ENCODE measurements at places on chromosomes 7 and 10.

- DNase-seq = no peak
Measured at GRCh38 chr10:90925079-90926029, 4.5 kb upstream of the ANKRD1 start.

DNA sequence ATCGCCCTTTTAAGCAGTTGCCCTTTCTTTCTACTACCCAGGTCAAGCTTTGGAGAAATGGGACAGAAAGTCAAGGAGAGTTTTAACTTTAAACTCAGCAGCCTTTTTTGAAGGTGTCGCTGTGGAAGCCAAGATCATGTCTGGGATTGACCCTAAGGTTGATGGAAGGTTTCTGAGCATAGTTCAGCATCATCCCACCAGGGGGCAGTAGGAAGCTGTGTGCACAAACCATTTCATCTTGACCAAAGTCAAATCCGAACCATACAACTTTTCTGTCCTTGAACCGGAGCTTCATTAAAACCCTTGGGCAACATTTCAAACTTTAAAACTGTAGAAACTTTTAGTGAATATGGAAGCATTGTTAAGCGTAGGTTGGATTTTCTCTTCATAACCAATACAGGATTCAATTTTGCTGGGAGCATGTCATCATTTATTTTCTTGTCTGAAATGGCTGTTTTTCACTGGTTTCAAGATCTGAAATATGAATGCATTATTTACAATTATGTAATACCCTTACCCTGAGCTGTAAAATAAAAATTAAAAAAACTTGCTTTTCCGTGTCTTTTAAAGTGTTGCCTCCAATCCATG lies 214.4 kb upstream of the KIAA1217 start:
- peak; percentile 74 for DNase-seq

DNA sequence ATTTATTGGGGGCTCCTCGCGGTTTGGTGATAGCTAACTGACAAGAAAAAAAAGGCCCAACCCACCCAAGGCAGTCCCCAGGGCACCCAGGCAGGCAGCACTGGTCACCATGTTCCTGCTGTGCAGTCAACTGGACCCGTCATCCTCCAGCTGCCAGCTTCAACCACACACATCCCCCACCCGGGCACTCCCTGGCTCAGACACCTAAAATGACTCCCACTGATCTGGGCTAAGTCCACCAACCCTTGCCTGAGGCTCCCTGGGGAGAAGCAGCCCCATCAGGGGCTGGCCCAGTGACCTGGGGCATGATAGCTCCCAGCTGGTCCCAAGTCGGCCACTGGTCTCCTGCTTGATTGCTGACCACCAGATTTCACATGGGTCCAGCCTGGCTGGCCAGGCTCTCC lies 161.8 kb downstream of the NRF1 start:
- DNase-seq = no peak

DNA sequence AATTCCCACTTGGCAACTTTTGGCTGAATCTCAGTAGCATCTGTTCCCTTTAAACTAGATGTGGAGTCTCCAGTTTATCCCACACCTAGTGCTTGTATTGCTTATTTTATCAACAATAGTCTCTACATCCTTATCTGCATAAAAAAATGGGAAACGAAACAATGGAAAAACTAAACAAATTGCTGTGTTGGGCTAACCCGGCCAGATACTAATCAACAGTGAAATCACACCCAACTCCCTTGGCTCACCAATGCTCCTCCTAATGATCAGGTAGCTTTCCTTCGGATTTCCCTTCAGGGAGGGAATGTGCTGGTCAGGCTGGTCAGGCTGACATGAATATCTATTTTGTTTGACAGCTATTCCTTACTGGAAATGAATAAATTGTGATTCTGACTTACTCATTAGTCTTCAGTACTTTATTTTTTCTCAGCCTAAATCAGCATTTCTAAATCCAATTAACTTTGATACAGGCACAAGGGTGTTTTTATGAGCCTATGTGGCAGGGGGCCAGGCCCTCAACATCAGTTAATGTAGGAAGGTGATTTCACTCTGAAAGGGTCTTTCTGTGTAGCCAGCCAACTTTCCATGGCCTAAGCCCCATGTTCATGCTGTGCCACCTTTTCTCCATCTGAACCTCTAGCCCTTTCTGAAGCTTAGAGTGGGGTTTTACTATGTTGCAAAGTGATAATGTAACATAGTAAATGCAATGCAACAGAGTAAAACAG lies 170.5 kb upstream of the NPSR1 start:
- no peak for DNase-seq

GRCh38 chr7:144548556-144548955 lies 145.1 kb upstream of the NOBOX start:
- no peak for DNase-seq

GRCh38 chr7:77320714-77321113 lies 95.4 kb downstream of the GSAP start:
- DNase-seq = no peak

- no peak for DNase-seq
Measured at GRCh38 chr7:123327661-123328060, 127.9 kb upstream of the SLC13A1 start.

DNA sequence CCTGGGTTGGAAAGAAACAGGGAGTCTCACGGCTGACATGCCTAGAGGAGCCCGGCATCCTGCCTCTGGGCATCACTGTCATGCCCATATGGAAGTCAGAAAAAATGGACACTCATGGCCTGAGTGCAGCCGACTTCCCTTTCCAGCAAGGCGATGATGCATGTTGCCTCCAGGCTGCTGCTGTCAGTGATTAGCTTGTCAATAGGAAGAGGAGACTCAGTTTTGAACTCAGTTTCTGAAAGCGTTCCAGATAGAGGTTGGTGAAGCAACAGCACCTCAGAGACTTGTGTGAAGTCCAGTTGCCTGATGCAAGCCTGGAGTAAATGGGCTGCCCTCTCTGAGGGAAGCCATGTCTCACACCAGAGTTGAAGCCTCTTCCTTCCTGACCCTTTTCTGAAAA lies 148.4 kb downstream of the TPST1 start:
- DNase-seq = no peak

GRCh38 chr10:122486406-122487080 lies 25.2 kb downstream of the HTRA1 start:
- DNase-seq = no peak

GRCh38 chr10:60029475-60029874 lies 123.1 kb upstream of the CCDC6 start:
- DNase-seq = no peak

- no peak for DNase-seq
Measured at GRCh38 chr10:12455766-12456165, 106.4 kb downstream of the CAMK1D start.

GRCh38 chr7:79258826-79259225 lies 194.6 kb downstream of the MAGI2 start:
- DNase-seq = no peak

DNA sequence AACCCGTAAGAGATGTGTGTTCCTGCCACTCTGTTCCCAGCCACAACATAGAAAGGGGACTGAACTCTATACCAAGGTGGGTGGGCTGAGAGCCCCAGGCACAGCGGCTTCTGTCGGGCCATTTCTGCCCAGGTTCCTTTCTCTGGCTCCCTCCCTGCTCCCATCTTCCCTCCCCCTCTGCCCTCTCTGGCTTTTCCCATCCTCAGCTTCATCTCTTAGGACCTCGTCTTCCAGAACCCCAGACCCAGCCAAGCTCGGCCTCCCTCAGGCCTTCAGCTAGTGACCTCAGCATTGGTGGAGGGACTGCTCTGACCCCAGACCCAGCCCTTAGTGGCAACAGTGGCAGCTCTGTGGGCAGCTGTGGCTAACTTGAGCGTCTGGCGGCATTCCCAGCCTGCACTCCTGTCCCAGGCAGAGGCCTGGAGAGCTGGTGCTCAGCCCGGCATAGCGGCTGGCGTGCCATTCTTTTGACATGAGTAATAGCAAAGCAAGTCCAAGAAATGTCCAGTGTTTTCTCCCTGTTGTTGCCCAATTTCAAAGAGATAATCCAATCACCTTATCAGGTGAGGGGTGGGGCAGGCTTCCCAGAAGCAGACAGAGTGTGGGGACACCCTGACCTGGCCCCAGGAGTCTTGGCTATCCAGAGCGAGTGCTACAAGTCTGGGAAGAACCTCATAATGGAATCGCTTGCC lies 15.9 kb downstream of the PTPRE start:
- peak; percentile 65 for DNase-seq

GRCh38 chr10:124688386-124688785 lies 55.8 kb downstream of the FAM53B start:
- DNase-seq = no peak

GRCh38 chr10:88090568-88091214 lies 227.3 kb downstream of the PTEN start:
- no peak for DNase-seq

DNA sequence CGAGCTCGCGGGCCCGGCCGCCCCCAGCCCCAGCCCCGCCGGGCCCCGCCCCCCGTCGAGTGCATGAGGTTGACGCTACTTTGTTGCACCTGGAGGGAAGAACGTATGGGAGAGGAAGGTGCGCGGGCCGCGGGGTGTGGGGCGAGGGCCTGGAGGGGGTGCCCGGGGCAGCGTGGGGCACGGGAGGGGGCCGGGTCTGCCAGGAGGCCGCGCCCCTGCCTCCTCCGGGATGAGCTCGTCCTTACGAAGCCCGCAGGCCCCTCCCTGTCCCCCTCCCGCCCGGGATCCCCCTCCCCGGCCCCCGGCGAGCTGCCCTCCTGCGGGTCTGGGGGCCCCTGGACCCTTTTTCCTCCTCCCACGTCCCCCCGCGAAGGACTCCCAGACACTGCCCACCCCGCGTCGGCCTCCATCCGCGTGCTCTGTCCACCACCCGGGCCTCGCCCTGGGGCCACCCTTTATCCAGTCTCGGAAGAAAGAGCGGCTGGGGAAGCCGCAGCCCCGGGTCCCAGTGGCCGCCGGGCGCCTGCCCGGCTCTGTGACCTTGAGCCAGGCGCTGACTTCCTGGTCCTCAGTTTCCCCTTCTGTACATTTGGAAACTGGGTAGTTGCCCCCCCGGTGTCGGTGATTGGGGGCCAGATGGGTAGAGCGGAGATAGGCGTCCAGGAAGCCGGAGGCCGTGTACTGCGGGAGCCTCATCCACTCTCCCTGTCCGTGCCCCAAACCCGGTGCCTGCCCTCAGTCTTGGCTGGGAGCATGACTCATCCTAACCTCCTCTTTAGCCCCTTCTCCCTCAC lies 521 bp downstream of the LIMK1 start:
- no peak for DNase-seq

- DNase-seq = peak; percentile 83
Measured at GRCh38 chr7:74479961-74480829, 26.5 kb downstream of the GTF2IRD1 start.

DNA sequence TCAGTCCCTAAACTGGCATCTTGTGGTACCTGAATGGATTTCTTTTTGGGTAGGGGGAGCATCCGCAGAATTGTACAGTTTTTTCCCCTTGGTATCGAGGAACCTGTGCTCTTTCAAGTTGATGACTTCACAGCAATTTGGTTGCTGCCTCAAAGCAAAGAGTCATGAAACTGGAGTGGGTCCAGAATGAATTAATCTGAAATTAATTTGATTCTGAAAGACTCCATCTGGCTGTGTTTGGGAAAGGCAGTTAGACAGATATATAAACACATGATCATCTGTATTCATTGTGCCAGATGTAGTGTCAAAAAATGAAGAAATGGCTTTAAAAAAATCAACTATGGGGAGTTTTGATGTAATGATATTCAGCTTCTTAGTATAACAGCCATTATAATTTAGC lies 136.1 kb downstream of the CELF2 start:
- no peak for DNase-seq

DNA sequence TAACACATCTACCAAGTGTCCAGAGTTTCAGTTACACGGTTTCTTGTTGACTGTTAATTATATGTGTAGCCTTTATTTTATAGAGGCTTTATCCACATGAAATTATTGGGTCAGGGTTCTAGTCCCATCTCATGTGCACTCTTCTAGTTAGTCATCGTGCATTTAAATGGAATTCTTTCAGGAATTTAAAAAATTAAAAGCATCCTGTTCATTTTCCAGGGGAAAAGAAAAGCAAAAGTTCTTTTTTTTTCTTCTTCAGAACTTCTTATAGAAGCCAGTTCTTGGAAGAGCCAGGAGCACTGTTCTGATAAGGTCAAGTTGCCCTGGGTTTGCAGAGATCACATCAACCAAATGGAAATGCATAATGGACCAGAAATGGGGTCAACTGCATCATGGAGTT lies 324.7 kb downstream of the INHBA start:
- no peak for DNase-seq

GRCh38 chr7:88485821-88486220 lies 179.1 kb upstream of the STEAP4 start:
- peak; percentile 26 for DNase-seq

DNA sequence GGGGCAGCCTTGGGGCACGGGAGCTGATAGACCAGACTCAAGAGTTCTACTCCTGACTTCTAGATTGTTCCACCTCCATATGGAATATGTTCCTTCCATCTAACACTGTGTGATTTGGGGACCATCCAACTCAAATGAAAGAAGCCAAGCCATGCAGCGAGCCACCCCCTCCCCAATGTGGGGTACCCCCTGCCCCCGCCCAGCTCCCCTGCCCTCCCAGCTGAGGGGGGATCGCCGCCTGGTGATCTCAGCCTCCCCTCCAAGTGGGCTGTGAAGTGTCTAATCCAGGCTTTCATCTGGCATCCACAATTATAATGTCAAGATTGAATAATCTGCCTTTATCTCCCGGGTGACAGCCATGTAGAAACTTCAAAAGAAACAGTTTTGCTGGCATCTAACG lies 246.1 kb downstream of the RPS24 start:
- no peak for DNase-seq

- no peak for DNase-seq
Measured at GRCh38 chr10:119536508-119537025, 6.0 kb downstream of the RGS10 start.

GRCh38 chr10:58637352-58637751 lies 124.7 kb downstream of the BICC1 start:
- DNase-seq = no peak

DNA sequence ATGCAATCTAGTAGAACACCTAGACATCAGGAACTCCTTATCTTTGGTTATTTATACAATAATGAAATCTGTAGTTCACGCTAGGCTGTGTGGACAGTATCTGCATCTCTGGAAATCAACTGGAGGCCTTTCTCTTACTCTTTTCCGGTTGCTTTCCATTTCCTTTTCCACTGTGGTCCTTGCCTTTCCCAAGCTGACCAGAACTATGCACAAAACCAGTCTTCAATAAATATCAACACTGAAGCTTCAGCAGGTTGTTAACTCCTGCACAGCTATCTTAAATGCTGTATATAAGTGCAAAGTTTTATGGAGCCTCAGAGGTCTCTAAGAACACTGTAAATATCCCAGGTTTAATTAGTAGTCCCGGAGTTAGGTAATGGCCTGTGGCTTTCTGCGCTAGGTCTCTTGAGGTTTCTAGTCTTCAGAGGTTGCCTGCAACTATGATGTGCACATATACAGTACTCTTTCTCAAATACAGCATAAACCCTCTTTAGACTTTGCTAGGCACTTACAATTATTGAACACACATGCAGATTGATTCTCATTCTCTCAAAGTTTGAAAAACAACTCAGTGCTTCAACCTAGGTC lies 2.4 kb downstream of the KLLN start:
- no peak for DNase-seq

DNA sequence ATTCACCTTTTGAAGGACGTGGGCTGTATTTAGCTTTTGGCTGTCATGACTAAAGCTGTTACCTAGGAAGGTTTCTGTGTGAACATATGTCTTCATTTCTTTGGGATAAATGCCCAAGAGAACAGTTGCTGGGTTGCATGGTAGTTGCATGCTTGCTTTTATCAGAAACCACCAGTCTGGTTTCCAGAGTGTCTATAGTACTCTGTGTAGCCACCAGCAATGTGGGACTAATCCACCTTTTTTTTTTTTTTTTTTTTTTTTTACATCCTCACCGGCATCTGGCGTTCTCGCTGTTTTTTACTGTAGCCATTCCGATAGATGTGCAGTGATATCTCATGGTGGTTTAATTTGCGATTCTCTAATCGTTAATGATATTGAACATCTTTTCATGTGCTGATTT lies 297.8 kb downstream of the SDK1 start:
- no peak for DNase-seq

GRCh38 chr7:100640517-100641440 lies 573 bp downstream of the TFR2 start:
- no peak for DNase-seq

Data from muscle of back (tissue), 13 donors.